Thoracic aorta (tissue), 2 donors: ENCODE measurements at places on chromosomes 6 and 20.
A peak's percentile ranks its signal among the peaks of the same experiment; 100 is the strongest.

- DNase-seq = no peak
- H3K4me1 ChIP-seq = no peaks in the 10 kb centered on the region
- H3K27me3 ChIP-seq = no peaks in the 10 kb centered on the region
- H3K4me3 ChIP-seq = no peak overlapping the region
These were observed 20.9 kb upstream of the GATA5 start for GRCh38 chr20:62496568-62497218.

GRCh38 chr6:18595774-18596530 lies 208.8 kb downstream of the RNF144B start:
- H3K27me3 ChIP-seq = no peaks in the 10 kb centered on the region
- peak overlapping the region; percentile 33 for H3K27ac ChIP-seq
- no peaks in the 10 kb centered on the region for H3K36me3 ChIP-seq

- no peak overlapping the region for H3K4me3 ChIP-seq
- H3K27ac ChIP-seq = no peak overlapping the region
These were observed 18.5 kb downstream of the SLC22A2 start for GRCh38 chr6:160239929-160240690.

DNA sequence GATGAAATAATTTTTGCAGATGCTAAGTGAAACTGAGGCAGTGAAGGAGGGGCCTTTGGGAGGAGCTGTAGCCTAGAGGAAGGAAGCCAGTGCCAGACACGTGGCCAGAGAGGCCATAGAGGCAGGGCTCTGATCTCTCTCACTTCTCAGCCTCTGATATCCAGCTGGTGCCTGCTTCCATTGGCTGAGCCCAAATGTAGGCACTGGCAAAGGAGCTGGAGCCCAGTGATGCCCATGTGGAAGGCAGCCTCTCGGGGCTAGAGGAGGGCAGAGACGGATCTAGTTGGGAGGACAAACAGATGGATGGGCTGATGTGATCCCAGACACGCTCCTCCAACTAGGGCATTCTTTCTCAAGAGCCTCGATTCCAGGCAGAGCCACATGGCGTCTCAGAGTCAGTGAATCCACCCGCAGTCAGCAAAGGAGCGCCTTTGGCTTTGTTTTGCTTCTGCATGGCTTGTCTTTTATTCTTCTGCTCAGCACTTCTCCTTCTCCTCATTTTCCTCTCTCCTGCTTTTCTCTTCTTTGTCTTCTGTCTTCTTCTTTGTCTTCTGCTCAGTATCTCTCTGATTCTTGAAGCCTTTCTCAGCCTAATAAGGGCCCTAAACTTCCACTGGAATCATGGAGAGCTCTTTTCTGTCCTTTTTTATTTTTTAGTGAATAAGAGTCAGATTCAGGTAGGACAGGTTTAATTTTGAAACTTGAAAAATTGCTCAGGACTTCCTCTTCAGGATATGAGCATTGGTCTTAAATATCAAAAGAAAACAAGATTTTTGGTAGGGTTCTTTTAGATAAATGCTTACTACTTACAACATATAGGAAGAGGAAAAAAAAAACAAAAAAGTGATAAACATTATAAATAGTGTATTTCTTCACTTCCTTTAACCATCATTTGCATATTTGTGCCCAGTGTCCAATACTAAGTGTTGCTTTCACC lies 41.8 kb downstream of the CYP24A1 start:
- no peak for DNase-seq
- H3K27ac ChIP-seq = no peak overlapping the region
- H3K36me3 ChIP-seq = no peaks in the 10 kb centered on the region
- no peaks in the 10 kb centered on the region for H3K27me3 ChIP-seq
- H3K4me1 ChIP-seq = no peaks in the 10 kb centered on the region

- H3K27ac ChIP-seq = no peak overlapping the region
- no peak for DNase-seq
- no peak overlapping the region for H3K4me3 ChIP-seq
- H3K4me1 ChIP-seq = no peaks in the 10 kb centered on the region
- H3K36me3 ChIP-seq = no peaks in the 10 kb centered on the region
- H3K27me3 ChIP-seq = no peaks in the 10 kb centered on the region
These were observed 610.4 kb upstream of the IMPG1 start for GRCh38 chr6:76682842-76683241.

GRCh38 chr6:124478906-124479305 lies 483.3 kb upstream of the RNF217 start:
- no peaks in the 10 kb centered on the region for H3K27me3 ChIP-seq
- H3K27ac ChIP-seq = no peak overlapping the region
- no peak for DNase-seq
- no peaks in the 10 kb centered on the region for H3K4me1 ChIP-seq

DNA sequence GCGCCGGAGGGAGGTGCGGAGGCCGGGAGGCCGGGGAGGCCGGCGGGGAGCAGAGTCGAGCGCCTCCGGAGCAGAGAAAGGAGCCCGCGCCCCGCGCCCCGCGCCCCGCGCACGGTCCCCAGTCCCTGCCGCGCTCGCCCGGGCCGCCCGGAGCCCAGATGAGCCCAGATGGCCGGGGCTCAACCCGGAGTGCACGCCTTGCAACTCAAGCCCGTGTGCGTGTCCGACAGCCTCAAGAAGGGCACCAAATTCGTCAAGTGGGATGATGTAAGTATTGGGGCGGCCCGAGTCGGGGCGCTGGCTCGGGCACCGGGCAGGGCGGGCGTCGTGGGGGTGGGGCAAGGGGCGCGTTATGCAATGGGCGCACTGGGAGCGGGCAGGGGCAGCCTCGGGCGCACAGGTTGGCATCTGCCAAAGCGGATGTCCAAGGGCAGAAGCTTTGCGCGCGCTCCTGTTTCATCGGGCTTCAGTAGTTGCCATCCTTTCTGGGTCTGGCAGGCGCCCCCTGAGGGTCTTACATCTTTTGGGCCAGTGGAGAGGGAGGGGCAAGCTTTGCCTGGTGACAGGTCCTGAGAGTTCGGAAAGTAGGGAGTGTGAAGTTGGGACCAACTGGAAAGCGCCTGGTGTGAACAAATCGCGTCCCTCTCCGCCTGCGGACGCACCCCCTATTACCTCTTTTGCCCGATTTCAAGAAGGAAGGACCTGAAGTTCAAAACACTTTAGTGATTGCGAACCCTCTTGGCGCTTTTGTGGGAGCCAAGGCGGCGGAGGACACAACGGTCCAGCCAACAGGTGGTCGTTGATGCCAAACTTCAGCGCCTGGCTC lies 631 bp downstream of the PLCB1 start:
- no peaks in the 10 kb centered on the region for H3K27me3 ChIP-seq
- H3K4me1 ChIP-seq = peaks cover 13% of the 10 kb centered on the region
- H3K27ac ChIP-seq = no peak overlapping the region

DNA sequence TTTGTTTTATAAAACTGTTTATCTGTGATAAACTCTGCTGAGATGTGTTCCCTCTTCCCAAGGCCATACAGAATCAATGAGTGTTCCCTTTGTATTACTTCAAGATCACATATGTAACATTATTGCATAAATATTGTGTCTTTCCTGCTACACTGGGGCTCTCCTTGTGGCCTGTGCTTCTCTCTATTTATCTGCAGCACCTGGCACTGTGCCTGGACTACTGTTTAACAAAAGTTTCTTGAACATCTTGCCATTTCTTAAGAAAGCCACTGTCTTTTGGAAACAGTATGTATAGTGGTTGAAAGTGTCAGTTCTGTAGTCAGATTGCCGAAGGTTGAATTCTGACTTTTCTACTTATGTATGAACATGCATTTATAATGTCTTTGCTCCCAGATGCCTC lies 169.0 kb upstream of the SCGN start:
- no peaks in the 10 kb centered on the region for H3K27me3 ChIP-seq
- H3K27ac ChIP-seq = no peak overlapping the region
- peaks cover 9% of the 10 kb centered on the region for H3K36me3 ChIP-seq

DNA sequence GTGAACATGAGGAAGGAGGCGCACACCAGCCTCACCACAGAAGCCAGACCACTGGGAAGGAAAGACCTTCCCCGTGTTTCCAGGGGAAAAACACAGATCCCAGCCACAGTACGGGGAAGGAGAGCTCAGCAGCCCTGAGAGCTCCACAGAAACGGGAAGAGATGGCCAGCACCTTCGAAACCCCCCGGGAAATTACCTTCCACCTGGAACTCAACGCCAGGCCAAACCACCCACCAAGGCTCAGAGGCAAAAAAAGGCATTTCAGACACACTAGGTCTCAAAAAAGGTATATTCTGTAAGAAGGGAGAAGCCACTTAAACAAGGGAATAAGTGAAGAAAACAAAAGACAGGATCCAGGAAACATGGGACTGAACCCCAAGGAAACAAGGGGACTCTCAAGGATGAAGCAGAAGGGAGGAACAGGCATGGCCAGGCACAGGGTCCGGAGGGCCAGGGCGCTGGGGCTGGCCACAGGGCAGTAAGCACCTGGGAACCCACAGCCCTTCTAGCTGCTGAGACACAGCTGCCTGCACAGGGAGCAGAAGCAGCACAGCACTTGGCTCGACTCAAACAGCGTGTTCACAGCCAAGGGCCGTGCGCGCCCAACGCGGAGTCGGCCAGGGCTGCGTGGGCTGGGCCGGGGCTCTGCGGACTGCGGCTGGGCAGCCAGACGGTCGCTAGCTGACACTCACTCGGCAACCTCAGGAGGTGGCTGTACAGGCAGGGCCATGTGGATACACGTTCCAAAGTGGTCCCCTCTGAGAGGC lies 44.6 kb downstream of the TAF4 start:
- no peaks in the 10 kb centered on the region for H3K36me3 ChIP-seq
- H3K27me3 ChIP-seq = no peaks in the 10 kb centered on the region
- no peak overlapping the region for H3K4me3 ChIP-seq
- peaks cover 9% of the 10 kb centered on the region for H3K4me1 ChIP-seq
- no peak overlapping the region for H3K27ac ChIP-seq
